ENCODE measurements at places on chromosomes 4 and X.

DNA sequence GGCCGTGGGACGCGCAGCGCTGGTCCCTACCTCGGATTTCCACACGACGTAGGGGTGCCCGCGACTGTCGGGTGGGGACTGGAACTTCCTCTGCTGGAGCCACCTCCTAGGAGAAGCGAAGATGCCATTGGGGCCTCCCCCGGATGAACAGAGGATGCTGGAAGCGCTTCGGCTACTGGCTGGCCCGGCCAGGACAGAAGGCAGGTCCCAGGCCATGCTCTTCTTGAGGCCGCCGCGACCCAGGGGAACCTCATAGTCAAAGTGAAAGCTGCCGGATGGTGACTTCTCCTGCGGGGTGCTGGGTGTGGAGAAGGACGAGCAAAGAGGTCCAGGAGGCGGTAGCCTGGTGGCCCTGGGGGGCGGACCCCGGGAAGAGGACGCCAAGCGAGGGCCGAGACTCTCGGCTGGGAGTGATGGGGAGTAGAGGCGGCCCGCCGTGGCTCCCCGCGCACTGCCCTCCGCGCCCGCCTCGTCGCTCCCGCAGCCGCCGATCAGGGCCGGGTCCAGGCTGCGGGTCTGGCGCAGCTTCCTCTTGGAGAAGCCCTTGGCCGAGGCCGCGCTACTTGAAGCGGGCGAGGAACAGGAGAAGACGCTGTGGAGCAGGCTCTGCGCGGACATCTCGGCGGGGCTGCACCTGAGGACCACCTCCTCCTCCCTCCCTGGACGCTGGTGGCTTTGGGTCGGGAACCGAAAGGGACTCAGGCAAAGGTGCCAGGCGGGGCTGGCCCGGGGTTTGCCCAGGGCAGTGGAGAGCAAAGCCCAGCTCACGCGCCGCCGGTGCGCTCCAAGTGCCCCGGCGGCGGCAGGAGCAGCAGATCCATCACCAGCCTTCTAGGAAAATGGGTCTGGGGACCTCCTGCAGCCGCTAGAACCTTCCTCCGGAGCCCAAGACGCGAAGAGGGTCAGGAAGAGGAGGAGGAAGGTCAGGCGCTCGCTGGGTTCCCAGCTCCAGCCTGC lies 1.2 kb downstream of the ARHGAP6 start:
- no peak for DNase-seq

DNA sequence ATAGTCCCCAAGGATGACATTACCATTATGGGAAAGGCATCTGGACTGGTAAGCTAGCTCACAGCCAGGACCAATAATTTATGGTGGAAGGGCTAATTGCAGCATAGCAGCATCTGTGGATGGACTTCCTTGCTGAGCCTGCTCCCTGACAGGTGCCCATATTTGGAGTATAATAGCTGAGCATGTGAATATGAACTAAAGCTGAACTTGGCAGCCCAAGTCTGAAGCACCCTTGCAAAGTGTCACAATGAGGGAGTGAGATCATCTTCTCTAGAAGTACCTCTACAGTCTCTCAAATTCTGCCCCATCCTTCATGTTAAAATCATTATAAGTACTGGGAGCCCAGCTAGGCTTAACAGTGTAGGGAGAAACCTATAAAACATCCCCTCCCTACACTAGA lies 128.2 kb upstream of the INPP4B start:
- no peak for DNase-seq

DNA sequence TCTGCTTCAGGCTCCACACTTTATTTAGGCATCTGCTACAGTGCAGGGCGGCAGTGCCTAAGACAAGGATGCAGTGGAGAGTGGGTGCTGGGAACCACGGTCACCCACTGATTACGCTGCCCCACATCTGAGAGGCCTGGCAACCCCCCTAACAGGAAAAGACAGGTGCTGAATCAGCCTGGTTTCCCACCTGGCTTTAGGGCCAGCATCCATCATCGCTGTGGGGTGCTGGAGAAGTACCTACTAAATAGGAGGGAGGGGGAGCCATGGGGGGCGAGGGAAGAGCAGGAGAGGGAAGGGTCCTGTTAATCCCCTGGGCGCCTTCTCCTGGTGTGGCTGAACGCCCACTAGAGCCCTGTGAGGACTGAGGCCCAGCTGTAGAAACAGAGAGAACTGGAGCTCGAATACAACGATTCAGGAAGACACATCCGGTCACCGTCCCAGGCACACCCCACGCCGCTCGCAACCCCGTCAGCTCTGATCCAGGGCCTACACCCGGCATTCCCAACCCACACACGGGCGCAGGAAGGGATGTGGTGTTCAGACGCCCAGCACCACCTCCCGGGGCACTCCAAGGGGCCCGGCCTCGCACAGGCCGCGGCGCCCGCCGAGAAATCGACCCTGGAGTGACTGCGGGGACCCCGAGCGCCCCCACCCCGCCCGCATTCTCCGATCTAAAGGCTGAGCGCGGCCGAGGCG lies 554 bp downstream of the DCTD start:
- no peak for DNase-seq

GRCh38 chrX:31658360-31658759 lies 586.5 kb upstream of the FTHL17 start:
- no peak for DNase-seq

GRCh38 chr4:68905939-68906779 lies 45.4 kb downstream of the UGT2A3 start:
- DNase-seq = no peak

GRCh38 chrX:21926527-21927278 lies 13.8 kb upstream of the SMS start:
- no peak for DNase-seq

- DNase-seq = no peak
Observed at GRCh38 chr4:61994036-61994435, 793.9 kb downstream of the ADGRL3 start.

DNA sequence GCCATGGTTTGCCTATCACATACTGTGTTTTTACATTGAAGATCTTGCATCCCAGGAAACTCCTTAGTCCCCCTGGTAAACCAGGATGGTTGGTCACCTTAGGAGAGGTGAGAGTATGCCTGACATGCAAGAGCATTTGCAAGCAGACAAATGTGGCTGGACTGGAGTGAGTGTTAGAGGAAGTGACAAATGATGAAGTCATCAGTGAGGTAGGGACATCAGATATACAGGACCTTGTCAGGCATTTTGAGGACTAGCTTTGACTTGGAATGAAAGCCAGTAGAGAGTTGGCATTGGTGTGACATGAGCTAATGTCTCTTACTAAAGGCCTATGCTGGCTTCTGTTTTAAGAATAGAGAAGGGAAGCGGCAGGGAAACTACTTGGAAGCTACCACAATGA lies 124.9 kb downstream of the FRMPD4 start:
- DNase-seq = no peak

GRCh38 chr4:41366911-41367517 lies 110.3 kb downstream of the UCHL1 start:
- no peak for DNase-seq
